Thoracic aorta (tissue), 2 donors: ENCODE measurements at places on chromosomes 12 and 14.

DNA sequence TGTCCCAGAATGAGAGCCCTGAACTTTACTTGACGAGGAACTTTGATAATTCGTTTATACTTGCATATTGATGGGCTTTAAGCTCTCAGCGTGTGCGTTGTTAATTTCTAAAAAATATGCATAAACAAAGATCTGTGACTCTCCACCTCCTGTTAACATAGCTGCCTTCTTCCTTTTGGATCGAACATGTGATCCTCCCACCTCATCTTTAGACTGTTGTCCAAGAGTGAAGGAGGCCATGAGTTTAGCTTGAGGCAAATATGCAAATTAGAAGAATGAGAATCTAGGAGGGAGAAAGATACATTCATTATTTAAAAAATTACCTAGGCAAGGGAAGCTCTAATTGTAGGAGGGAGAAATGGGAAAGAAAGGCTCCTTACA is 617 bp downstream of the TTC8 start:
- no peak for DNase-seq

DNA sequence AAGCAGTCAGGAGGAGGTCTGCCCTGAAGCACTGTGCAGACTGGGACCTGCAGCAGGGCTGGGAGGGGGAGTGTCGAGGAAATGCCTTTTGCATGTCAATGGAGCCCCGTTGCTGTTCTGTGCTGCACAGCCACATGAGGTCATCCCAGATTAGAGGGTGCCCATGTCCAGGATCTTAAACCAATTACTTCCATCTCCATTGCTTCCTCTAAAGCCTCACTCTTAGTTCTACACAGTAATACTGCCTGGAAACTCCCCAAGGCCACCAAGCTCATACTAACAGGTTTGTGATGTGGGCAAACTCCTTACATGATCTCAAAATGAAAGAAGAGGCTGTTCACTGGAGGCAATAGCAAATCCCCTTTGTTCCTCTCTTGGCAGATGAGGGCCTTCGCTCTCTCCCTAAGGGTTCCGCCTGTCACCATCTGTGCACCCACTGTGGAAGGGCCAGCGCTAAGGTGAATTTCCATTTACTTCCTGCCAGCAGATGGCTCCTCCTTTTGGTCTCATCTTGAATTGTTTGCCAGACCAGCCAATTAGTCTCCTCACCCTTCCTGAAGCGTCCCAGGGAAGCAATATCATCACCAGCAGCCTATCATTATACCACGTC is 35.4 kb upstream of the LTA4H start:
- no peak for DNase-seq

- DNase-seq, result no peak
These were observed 152.7 kb downstream of the DPF3 start for GRCh38 chr14:72740966-72741825.

- DNase-seq, result no peak
These were observed 220.5 kb downstream of the CACNA1C start for GRCh38 chr12:2273288-2273687.

DNA sequence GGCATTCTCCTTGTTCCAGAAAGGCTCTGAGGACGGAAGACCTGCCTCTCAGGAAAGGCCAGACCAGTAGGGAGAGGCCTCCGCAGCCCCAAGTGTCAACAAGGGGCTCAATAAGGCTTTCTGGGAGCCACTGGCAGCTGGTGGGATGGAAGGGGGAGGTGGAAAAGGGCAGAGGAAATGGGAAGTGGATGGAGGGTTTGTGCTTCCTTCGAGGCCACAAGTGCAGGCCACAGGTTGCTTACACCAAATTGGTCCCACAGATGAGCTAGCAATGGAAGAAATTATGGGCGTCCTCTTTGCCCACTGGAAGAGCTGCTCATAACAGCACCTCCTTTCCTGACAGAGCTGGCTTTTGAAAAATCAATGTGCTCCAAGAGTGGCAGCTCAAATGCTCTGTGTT is 28.2 kb downstream of the P2RX4 start:
- no peak for DNase-seq

- DNase-seq, result no peak
These were observed 3.4 kb upstream of the GPR19 start for GRCh38 chr12:12699345-12699744.

DNA sequence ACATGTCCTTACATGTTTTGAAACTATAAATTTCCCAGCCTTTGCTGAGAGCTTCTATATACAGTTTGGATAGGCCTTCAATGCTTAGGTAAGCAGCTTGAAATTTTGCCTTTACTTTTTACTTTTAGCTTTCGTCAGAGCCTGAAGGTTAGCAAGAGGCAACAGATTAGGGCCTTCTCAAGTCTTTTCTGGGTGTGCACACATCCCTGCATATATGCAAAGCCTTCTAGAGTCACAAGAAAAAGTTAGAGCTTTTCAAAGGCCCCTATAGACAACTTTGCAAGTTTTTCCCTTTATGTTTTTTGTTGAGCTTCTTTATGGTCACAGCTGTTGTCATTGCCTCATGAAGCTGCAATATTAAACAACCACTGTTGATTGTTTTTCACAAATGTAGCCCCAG is 778.4 kb downstream of the GALC start:
- DNase-seq, result no peak

DNA sequence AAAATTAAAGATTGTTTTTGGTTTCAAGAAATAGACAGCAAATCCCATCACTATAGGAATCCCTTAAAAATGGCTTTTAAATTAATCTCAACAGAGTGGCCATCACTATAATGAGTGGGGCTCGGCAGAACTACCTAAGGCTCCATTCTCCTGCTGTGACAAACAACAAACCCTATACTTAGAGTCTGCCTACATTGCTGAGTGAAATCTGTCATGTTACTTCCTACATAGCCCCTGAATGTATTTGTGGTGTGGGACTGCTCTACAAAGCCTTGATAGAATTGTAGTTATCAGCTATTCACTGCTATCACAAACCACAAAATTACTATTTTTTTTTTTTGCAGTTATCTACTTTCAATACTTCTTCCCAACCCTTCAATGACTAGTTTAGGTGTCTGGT is 538.7 kb upstream of the ATXN7L3B start:
- no peak for DNase-seq

- no peak for DNase-seq
These were observed 9.6 kb upstream of the ART4 start for GRCh38 chr12:14852880-14853279.

DNA sequence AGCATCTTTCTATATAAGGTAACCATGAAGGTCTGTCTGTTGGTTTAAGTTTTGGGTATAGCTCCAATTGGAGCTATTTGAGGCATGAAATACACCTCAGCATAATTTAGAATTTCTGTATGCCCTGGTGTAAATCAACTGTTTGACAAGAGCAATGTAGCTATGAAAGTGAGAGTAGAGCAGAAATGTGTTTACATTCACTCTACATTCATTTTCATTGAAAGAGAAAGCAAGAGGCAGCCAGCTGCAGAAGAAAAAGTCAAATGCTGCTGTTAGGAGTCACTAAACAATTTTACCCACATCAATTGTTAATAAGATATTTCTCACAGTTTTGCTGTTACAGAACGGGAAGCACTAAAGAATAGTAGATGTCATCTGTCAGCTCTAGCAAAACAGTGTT is 252.5 kb downstream of the SLC6A15 start:
- no peak for DNase-seq

DNA sequence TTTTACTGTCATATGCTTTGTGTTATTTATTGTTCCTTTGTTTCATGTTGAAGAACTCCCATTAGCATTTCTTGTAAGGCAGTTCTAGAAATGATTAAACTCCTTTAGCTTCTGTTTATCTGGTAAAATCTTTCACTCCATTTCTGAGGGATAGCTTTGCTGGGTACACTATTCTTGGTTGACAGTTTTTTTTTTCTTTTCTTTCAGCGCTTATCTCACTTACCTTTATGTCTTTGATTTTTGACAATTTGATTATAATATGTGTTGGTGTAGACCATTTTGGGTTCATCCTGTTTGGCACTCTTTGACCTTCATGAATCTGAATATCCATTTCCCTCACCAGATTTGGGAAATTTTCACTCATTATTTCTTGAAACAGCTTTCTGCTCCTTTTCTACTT is 16.2 kb downstream of the FBXO33 start:
- no peak for DNase-seq

DNA sequence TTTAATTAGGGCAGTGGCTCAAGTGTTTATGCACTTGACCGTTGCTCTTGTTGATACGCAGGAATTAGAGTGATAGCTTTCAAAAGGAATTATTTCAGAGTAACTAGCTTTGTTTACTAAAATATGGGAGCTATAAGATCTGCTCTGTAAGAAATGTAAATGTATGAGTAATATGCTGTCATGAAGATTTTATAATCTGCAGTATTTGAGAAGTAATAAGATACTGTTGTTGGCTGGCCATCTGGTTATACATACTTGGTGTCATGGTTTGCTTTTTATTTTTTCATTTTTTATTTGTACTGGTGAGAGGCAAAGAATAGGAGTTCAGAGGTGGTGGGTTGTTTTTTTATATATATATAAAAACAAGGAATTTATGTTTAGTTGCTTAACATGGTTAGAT is 58.5 kb downstream of the PLXNC1 start:
- DNase-seq, result no peak

DNA sequence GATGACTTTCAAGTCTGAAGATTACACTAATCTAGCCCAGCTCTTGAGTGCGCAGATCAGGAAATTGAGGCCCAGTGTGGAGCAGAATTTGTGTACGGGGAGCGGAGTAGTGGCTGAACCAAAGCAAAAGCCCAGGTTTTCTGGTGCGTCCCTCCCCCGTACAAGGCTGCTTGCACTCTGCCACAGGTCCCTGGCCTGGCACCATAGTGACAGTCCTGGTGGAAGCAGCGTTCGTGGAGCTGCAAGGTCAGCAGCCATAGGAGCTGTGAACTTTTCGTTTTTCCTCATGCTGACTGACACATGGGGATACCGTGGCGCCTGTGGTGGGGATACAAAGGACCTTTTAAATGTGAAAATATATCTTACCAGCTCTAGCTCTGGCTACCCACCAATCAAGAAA is 1.7 kb downstream of the EVL start:
- DNase-seq, result no peak

DNA sequence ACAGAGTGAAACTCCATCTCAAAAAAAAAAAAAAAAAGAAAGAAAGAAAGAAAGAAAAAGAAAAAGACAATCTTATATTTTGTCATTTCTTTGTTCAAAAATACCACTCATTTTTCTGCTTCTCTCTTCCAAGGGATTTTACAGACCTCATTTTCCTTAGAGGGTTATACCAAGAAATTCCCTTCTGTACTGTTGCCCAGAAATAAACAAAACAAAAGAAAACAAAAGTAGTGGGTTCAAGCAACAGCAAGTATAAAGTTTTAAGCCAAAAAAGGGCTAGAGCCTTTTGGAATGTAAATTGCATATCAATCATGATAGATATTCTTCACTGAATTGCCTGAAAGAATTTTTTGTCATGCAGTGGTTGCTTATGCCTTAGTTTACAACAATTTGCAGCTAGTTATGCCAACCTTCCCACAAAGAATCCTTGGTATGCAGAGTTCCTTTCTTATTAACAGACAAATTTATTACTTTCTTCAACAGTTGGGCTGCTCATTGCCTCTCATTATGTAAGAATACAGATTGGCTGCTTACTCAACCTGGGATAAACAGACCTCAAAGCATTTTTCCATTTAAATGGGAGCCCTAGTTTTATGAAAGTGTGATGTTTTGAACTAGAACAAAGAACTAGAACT is 129.1 kb upstream of the PPFIA2 start:
- no peak for DNase-seq

- DNase-seq, result no peak
These were observed 381.4 kb downstream of the TMEM117 start for GRCh38 chr12:44217146-44217883.
